Activated CD4-positive, alpha-beta T cell treated with anti-CD3 and anti-CD28 coated beads for 36 hours (primary cell): ENCODE measurements at places on chromosomes 11 and 22. TPM values are rescaled to one million over a fixed set of nuclear protein-coding genes. Genes with fewer than 3 reads are reported as not detected.

The FXYD2 gene
- 1.1 TPM for total RNA-seq

The ADAMTS15 gene
- total RNA-seq, result not detected

The MS4A12 gene
- not detected for total RNA-seq

The HEPHL1 gene
- not detected for total RNA-seq

The YPEL1 gene
- total RNA-seq, result 1.5 TPM

The FGF4 gene
- total RNA-seq, result not detected

The YPEL4 gene
- 0.47 TPM for total RNA-seq

DNA sequence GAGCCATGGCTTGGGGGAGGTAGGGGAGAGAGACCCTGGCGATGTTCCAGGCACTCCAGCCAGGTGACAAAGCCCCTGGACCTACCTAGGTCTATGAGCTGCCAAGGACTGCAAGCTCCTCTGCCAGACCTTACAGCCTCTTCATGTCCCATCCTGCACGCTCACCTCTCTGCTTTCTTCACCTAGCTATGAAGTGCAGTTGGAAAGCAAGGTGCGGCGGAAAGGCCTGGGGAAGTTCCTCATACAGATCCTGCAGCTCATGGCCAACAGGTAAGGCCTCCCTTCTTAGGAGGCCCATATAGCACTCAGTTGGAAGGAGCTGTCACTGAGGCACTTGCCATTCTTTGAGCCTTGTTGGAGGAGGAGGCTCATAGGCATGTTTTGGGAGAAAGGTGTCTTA lies 13.8 kb downstream of the NAA40 start:
- DNase-seq, result no peak

DNA sequence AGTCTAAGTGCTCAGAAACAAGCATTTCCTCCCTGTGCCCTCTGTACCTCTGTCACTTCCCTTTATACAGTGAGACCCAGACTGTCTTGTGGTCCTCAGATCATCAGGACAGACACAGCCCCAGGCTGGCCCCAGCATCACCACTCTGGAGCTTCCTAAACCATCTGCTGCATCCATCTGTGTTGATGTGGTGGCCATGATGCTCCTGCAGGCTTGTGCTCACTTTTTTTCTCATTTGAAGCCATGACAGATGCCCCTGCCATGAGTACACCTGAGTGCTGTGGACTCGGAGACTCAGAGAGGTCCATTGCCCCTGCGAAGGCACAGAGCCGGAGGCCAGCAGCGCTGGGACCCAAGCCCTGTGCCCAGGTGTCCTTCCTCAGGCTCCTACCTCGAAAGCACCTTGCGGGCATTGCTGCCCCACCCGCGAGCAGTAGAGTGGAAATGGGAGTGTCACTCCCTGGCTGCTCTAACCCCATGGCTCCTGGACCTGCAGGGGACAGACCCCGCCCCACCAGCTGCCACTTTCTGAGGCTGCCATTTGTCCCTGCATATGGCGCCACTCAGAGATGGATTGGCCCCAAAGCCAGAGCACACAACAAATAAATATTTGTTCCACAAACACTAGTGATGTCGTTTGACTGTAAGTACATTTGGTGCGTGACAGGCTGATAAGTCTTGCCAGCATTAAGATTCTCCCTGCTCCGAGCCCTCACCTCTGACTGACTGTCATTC lies 593.5 kb downstream of the TBC1D22A start:
- no peak for DNase-seq

DNA sequence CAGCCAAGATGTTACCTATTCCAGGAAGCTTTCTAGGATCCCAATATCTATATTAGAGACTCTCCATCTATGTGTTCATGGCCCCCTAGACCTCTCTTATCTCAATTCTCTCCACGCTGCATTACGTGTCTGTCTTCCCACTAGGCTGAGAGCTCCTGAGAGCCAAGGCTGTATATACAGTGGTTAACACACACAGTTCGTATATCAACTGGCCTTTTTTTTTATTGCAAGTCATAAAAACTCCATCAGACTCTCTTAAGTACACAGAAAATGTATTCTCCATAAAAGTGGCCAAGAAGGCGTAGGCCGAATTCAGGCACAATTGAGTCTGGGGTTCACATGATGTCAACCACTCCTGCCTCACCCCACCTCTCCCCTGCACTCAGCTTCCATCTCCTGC lies 115.9 kb downstream of the TRIM29 start:
- DNase-seq, result no peak

DNA sequence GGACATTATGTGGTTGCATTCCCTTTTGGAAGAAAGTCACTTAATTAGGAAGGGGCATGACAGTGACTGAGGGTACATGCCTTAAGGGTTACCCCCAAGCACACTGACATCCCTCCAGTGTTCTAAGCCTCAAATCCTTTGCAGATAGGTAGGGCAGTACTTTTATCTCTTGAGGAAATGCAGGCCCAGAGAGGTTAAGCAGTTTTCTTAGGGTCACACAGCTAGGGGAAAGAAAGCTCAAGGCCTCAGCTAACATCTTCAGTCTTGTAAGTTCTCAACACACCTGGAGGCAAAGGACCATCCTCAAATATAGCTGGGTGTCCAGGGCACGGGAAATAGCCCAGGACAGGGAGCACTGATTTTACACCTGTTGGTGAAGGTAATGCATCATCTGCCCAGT lies 31.6 kb downstream of the KIAA1671 start:
- no peak for DNase-seq

- DNase-seq, result peak; percentile 47
These were observed 36.0 kb downstream of the KCNQ1 start for GRCh38 chr11:2480874-2481220.

DNA sequence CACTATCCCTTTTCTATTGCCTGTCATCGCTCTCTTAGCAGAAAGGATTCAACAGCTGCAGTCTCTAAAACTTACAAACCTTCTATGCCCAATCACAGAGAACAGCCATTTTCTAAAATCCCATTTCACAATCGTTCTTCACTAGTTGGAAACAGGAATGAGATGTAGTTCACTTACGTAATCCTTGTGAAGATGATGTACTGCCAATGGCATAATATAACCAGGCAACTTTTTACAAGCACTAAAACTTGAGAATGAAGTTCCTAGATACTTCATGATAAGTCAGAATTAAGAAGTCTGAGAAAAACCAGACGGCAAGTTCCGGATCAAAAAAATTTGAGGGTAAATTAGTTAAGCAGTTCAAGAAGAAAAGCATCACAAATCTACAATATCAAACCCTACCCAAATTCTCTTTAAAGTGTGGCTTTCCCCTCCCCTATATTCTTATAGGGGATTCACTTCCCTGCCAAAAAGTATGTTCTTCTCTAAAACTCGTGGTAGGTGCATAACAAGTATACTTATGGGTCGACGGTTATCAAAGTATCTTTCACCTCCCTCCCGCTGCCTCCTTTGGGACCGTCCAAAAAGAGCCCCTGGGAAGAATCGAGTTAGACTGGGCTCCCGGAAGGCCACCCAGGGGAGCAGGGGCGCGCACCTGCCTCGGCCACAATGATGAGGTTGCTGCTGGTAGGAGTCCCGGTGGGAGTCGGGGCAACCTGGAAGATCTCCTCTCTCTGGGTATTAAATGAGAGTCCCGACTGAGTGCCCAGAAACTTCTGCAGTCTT lies 666 bp downstream of the MSANTD4 start:
- no peak for DNase-seq

DNA sequence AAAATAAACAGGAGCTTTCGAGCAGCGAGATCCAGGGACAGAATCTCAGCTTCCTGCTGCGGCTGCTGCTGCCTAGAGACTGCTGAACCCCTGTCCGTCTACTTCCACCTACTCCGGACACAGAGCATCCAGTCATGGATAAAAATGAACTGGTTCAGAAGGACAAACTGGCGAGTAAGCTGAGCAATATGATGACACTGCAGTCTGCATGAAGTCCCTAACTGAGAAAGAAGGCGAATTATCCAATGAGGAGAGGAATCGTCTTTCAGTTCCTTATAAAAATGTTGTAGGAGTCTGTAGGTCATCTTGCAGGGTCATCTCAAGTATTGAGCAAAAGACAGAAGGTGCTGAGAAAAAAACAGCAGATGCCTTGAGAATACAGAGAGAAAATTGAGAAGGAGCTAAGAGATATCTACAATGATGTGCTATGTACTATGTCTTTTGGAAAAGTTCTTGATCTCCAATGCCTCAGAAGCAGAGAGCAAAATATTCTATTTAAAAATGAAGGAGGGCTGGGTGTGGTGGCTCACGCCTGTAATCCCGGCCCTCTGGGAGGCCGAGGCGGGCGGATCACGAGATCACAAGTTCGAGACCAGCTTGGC lies 11.1 kb upstream of the MS4A2 start:
- DNase-seq, result no peak

DNA sequence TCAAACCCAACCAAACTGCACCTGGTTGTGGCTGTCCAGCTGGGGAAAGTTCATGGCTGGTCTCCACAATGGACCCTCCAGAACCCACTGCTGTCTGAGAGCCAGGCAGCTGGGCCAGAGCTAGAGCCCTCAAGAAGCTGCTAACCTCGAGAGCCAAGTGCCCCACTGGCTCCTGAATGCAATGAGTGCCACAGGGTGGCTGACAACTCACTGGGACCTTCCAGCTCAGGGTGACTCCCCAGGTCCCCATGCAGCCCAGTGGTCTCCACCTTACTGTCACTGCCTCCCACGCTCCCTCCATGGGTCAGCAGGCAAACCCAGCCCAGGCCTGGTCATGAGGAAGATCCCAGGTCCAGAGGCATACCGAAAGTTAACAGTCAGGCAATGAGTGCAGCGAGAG lies 8.0 kb upstream of the CHST1 start:
- no peak for DNase-seq

DNA sequence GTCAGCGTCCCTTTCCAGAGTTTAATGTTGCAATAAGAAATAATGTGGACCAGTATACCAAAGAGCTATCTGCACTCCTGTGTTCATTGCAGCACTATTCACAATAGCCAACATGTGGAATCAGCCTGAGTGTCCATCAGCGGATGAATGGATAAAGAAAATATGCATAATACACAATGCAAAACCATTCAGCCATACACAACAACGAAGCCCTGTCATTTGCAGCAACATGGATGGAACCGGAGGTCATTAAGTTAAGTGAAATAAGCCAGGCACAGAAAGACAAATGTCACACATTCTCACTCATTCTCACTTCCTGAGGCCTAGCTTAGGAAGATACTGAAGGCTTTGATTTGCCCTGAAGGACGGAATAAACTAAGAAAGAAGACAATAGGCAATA lies 22.1 kb downstream of the SLC5A4 start:
- no peak for DNase-seq

DNA sequence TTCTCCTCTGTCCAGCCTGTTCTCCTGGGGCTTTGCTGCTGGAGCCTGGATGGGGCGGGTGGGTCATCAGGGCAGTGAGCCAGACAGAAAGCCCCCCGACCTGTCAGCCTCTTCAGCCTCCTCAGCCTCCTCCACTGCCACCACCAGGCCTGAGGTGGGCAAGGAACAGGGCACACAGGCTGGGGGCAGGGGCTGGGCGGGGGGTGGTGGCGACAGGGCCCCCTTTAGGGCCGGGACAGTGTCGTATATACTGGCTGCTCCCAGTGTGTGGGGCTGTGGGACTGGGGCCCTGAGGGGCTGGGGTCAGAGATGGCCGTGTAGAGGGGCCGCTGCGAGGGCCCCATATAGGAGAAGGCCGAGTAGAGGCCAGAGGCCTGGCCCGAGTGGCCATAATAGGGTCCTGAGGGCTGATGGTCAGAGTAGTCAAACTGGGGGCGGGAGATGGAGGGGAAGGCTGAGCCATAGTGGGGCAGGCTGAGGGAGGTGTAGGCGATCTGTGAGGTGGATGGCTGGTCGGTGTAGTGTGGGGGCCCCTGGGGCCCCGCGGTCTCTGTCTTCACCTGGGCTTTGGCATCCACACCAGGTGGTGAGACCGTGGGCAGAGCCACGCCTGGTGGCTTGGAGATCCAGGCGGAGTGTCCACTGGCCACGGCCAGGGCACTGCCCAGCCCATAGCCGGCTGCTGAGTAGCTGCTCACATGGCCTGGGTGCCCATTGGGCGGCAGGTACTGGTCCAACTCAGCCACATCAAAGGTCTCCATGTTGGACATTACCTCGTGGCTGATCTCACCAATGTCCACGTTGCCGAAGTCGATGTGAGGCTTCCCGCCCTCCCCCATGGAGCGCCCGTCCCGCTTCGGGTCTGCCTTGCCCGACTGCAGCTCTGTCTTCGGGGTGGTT lies 10.8 kb downstream of the SOX10 start:
- DNase-seq, result no peak

DNA sequence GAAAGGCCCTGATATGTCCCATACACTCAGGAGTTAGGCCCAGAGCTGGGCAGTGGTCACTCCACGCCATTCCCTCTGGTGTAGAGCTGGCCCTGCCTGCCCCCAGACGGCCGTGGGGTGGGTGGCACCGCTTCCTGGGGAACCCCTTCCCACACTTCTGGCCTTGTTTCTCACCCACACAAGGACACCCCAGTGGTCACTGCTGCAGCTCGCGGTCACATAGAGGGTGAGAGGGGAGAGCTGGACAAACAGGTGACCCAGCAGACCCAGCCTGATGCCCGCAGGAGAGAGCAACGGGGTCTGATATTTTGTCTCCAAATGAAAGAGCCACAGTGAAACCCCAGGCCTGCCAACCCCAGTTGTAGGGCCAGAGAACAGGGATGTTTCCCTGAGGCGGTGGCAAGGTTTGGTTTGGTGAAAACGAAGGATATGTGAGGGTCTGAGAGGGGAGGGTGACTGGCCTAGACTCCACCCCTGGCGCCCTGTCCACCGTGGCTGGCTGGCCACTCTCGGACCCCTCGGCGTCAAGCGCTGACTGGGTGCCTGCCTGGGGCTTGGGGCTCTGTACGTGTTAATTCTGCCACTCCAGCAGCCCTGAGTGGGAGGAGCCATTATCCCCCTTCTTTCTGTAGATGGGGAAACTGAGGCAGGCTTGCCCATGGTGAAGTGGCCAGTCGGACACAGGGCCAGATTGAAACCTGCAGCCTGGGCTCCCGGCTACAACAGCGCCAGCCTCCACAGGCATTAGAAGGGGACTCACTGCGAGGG lies 71.0 kb upstream of the PPARA start:
- no peak for DNase-seq

DNA sequence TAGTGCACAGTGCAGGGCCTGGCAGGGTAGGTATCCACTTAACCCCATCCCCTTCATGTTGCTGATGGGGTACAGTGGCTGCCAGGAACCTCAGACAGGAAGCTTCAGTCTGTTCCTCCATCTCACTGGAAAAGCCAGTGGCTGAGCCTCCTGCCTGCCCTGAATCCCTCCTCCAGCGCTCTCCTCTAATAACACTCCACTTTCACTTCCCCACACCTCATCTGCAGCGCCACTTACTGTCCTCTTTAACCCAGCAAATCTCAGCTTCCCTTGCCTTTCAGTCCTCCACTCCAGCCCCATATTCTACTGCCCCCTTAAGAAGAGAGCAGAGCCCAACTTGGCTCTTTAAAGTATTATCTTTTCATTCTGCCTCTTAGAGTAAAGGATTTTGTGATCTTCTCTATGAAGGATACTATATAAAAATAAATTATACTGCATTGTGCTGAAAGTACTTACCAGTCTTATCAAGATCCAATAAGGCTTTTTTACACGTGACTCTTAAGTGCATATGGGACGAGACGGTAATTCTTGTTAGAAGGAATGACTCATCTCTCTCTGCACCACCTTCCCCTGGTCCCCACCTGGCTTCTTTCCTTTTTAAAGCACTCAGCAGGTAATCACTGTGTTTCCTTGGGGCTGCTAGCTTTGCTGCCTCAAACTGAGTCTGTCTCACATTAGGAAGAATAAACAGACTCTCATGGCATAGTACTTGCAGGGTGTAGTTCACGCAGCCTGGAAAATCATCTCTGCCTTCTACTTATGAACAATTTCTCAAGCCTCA lies 238.0 kb upstream of the NARS2 start:
- no peak for DNase-seq

GRCh38 chr11:17752144-17752543 lies 17.6 kb downstream of the KCNC1 start:
- no peak for DNase-seq
